ENCODE measurements at places on chromosomes 3 and 15.

GRCh38 chr15:76565366-76565765, 228.8 kb downstream of the ISL2 start:
- no peak for DNase-seq

- DNase-seq: no peak
Measured at GRCh38 chr3:179056326-179056725, 15.3 kb downstream of the ZMAT3 start.

DNA sequence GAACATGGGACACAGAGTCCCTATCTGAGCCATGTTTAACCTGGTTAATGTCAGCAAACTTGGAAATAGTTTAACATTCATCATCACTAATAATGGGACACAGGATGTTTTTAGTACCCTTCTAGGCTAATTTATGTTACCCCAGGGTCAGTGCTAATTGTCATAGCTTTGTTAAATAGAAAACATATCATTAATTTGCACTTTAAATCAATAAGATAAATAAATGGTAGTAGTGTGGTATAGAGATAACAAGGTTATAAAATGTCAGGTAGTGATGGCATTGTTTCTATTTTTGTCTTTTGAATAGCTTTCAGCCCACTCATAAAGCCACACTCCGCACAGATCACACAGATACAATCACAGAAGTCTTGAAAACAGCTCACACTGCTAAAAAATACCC, 534.9 kb downstream of the MECOM start:
- DNase-seq: no peak

DNA sequence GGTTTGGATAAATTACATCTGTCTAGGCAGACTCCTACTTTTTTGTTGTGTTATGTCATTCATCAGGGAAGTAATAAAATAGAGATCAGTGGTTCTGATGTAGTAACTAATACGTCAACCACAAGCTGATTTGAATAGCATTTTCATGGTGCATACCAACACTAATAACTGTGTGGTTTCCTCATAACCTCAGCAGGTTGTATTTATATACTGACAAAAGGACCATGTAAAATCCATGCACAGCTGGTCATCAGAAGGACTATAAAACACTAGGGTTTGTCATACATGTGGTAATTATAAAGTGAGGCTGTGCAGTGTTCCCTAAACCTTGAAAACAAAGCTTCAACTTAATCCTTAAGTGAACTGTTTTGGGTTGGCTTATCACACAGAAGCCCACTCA, 216.8 kb upstream of the RBMS3 start:
- no peak for DNase-seq

GRCh38 chr3:182702216-182702615, 91.1 kb upstream of the ATP11B start:
- DNase-seq: no peak

DNA sequence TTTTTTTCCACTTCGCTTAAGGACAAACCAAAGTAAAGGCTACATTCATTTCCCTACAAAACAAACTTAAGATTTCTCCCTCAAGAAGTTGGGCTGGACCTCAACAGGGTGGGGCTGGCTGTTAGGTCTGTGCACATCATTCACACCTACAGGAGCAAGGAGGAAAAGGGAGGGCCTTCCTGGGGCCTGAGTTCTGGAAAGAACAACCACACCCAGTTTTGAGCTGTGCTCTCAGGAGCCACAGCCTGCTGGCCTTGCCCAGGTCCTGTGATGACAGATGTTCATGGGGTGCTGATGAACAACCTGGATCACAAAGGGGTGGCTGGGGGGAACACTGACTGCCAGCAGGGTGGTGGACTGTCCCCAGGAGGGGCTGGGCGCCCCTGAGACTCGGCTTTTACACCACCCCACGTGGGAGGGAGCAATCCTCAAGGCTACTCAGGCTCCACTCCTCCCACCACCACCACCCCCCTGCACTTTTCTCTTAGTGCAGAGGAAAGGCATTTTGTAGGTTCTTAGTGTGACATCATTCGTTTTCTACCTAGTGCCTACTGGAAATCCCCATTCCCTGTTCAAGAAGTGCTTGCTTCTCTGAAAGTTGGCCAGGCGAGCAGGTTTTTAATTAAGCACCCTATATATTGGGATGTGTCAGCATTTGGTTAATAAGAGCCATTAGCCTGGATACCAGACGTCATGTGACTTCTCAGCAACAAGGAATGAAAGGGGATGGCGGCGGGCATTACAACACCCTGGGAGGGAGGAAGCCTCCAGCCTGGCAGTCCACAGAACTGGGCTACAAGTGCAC, 35.7 kb downstream of the CCNB2 start:
- DNase-seq: no peak

DNA sequence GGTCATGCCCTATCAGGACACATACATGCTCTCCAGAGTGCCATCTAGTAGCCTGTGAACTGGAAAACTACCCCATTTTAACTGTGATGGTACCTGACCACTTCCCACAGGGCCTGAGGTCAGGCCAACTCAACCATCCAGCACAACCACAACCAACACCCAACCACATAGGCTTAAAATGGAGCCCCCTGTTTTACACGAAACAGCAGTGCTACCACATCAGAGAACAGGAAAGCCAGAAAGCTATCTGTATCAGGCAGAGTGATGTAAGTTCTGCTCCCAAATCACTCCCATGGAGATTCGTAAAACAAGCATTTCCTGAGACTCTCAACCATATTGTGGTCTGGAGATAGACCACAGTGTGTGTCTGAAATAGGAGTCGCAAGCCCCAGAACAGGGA, 1017.3 kb upstream of the EPHA6 start:
- DNase-seq: no peak

DNA sequence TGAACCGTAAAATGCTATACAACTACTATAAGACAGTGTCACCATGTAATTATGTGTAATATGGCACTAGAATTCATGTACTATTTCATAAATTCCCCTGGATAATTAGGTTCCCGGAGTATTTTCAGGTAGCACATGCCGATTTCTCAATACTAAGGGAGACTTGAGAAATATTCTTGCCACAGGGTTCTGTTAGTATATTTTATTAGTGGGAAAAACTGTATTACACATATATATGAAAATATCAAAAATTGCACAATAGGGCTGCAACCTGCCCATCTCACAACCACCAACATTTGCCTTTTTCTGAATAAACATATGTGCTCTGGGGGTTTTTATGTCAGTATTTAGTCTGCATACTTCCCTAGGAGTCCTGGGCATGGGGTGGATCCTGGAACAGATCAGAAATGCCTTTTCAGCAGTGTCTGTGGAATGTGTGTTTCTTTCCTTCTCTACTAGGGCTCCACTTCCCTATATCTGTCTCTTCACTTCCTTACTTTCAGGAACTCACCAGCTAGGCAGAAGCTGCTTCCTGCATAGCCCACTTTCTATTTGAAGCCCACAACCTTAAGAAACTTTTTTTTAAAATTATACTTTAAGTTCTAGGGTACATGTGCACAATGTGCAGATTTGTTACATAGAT, 87.5 kb downstream of the RPL39L start:
- no peak for DNase-seq

- DNase-seq: no peak
Measured at GRCh38 chr3:89847955-89848354, 740.5 kb downstream of the EPHA3 start.

DNA sequence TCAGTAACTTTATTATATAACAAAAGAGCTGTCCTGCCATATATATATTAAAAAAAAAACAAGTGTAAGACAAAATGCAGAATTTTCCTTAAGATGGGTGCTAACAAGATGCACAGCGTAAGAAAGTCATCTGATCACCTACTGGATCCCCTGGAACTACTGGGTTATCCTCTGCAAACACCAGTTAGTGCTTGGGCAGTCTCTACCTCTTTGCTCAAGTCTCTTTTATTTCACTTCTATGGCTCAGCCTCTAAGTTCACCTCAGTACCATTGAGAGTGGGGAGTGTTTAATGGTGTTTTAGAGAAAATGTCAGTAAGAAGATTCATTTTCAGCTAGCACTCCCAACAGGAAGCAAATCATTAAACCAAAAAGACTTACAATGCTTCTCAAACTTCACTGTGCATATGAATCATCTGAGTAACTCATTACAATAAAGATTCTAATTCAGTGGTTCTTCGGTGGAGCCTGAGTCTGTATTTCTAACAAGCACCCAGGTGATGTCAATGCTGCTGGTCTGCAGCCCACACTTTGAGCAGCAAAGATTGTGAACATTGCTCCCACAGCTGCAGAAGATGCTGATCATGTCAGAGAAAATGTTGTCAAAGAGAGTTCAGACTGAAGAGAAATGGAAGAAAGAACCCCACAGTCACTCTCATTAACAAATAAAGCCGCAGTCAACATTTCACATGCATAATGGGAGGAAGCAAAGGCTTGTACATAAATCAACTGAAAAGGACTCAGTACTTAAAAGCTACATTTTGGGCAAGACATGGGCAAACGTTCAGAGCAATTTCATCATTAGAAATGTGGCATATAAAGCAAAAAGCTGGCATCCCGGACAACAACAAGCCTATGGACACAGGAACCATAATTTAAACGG, 227.1 kb upstream of the ATP11B start:
- DNase-seq: no peak

- peak; percentile 11 for DNase-seq
Measured at GRCh38 chr3:144774897-144775296, 803.3 kb downstream of the DIPK2A start.

GRCh38 chr3:143581972-143582722, 266.1 kb downstream of the SLC9A9 start:
- no peak for DNase-seq

DNA sequence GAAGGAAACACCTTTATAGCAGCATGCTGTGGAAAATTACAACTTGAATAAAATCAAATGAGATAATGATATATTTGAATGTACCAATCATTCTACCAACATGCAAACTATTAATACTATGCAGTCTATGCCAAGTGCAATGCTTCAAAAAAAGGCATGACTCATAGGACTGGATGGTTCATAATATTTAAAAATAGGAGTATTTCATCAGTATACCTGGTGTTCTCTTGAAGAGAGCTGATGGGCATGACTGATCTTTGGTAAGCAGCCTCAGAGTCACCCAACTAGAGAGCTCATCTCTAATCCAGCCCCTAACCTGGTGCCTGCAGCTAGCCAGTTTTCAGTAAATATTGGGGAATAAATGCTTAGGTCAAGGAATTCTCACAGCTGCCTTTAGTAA, 434.7 kb upstream of the ARRDC4 start:
- DNase-seq: no peak

DNA sequence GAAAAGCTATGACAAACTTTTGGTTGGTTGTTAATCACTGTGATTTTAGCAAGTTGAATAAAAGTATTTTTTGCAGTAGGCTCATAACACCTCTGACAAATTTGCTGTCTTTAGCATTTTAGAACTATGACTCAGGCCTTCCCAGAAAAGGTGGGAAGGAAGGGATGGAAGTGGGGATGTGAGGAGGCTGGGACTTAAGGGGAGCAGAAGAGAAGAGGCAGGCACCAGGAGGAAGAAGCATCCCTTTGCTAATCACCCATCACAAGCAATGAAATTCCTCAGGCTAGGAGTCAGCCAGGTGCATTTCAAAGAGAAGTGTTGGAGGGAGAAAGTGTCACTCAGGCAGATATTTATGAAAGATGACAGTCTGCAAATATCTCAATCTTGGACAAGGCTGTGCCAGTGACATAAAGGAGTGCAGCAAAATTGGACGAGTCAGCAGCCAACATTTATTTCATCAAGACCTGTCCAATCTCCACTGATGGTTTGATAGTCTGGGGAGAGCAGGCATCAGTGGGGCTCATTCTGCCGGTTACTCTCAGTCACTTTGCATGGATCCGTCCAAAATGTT, 337.3 kb upstream of the ARRDC4 start:
- no peak for DNase-seq

DNA sequence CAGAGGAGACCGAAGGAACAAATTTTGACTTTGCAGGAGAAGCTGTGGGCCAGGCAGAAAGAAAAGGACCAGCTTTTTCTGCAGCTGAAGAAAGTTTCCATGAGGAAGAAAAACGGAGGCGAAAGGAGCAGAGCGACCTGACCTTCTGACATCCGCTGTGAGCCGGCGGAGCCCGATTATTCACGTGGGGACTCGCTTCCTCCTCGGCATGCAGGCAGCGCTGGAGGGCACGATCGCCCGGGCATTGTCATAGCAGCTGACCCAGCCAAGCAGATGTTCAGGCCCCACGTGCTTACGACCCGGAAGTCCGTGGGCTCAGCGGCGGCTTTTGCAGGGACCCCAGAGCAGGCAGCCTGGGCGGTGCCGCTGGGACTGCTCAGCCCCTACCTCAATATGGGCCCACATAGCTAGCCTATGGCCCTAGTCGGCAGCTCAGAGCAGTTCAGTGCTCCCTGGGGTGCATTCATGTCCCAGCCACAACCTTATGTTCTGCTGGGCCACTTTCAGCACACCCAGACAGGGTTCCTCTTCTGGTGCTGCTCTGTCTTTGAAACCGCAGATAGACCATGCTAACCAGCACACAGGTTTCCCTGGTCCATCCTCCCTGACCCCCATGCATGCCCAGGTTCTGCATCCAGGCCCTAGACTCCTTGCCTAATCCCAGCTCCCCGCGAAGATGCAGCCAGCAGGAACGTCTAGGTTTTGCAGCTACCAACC, 10.5 kb upstream of the EIF4A2 start:
- DNase-seq: peak; percentile 73

DNA sequence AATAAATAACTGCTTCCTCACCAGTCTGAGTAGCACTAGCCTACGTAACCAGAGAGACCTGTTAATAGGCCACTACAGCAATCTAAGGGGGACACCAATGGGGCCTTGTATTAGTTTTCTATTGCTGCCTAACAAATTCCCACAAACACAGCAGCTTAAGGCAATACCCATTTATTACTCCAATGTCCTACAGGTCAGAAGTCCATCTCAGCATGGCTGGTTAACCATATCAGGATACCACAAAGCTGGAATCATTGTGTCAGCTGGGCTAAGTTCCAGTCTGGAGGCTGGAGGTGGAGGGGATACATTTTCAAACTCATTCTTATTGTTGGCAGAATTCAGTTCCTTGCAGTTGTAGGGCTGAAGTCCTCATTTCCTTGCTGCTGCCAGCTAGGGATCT, 331.9 kb downstream of the ULK4 start:
- no peak for DNase-seq

DNA sequence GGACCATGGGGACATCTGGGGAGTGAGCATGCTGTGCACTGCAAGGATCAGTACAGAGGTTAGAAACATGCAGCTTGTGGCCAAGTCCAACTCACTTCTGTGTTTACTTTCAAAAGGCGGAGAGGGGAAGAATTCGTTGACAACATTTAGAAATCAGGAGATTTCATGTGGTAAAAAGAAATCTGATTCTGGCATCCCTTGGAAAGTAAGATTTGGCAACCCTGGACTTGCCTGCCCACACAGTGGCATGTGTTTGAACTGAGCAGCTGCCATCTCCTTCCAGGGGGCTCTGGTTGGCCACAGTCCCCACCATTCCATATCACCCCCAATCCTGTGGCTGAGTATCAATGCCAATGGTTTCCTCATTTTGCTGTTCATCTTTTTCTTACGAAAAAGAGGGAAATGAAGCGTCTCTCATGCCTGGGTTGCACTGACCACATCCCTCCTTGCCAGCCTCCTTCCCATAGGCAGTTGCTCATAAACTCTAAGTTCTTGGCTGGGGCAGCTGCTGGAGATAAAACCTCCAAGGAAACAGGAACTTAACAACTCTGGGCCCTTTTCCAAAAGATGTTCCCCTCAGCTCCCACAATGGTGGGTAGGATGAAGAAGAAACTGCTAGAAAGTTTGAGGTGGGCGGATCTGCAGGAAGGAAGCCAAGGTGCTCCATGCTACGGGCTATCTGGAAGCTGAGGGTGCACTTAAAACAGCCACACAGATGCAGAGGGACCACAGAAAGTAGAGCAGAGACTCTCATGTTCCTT, 29.2 kb downstream of the SLC6A11 start:
- no peak for DNase-seq
